Activated T-cell treated with anti-CD3 and anti-CD28 coated beads for 48 hours (primary cell): ENCODE measurements at places on chromosomes 6 and 20.

DNA sequence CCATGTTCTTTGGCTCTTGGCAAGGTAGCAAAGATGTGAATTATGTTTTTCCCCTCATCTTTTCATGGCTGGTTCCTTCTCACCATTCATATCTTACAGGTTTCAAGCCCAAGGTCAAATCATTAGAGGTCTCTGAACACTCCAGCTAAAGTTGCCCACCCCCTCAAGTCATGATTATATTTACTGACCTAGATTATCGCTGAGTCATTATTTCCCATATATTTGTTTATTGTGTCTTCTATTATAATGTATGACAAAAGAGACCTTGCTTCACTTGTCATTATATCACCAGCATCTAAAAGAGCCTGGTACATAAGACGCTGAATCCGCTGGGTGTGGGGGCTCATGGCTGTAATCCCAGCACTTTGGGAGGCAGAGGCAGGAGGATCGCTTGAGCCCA is 12.4 kb downstream of the DSN1 start:
- no peak for DNase-seq

DNA sequence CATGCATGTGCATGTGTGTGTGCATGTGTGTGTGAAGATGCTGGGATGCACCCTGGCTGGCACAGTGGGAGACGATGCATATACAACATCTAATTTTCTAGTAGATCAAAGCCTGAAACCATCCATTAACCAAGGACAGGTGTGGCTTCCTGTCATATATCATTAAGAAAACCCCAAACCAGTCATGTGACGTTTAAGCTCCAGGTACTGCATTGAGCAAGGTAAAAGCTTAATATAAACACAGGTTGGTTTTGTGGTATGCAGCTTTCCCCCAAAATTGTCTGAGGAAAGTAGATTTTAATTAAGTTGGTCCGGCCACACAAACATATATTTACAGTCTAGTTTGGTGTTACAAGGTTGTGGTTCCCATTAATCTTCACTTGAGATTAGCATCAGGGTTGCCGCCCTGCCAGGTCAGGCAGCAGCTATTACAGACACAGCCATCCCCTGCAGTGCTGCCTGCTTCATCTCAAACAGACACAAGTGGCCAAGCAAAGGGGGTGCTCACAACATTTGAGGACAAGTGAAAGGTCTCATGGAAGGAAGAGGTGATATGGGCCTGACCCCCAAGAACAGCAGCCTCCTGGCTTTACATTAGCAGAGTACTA is 48.6 kb upstream of the NAA20 start:
- no peak for DNase-seq

DNA sequence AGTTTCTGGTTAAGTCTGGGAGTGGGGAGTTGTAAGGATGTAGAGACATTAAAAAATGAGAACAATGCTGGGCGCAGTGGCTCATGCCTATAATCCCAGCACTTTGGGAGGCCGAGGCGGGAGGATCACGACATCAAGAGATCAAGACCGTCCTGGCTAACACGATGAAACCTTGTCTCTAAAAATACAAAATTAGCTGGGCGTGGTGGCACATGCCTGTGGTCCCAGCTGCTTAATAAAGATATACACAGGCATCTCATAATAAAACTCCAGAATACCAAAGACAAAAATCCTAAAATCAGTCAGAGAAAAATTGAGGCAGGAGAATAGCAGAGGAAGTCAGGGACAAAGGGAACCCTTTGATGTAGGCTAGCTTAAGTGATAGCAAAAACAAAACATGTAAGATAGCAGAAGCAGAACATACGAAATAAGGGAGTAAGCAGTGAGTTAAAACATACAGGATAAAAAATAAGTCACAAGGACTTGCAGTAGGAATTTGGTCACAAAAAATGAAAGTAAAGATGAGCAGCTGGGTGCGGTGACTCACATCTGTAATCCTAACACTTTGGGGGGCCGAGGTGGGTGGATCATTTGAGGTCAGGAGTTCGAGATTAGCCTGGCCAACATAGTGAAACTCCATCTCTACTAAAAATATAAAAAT is 23.6 kb downstream of the DDX43 start:
- no peak for DNase-seq

- DNase-seq = no peak
Observed at GRCh38 chr6:12977806-12978205, 261.2 kb downstream of the PHACTR1 start.

GRCh38 chr20:36717657-36718056 is 28.2 kb downstream of the NDRG3 start:
- no peak for DNase-seq

GRCh38 chr20:50322703-50323131 is 132.1 kb downstream of the CEBPB start:
- no peak for DNase-seq

- no peak for DNase-seq
Observed at GRCh38 chr6:53497905-53498304, 47.0 kb downstream of the GCLC start.

GRCh38 chr6:102582569-102582968 is 1189.1 kb downstream of the GRIK2 start:
- no peak for DNase-seq

DNA sequence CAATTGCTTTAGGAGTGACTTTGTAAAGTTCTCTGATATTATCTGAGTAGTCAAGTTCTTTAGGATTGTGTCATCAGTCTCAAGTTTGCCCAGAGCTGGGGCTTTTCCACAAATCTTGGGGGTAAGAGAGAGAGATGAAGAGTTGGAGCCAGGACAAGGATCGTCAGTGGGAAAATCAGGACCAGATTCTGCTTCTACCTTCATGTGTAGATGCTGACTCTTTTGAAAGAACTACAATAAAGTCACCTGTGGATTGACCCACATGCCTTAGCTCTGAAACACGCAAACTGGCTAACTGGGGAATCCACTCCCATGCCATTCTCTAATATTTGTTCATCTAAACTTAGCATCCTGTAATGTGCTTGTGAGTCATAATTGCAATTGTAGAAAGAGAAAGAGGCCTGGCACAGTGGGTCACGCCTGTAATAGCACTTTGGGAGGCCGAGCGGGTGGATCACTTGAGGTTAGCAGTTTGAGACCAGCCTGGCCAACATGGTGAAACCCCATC is 15.6 kb upstream of the BICRAL start:
- no peak for DNase-seq

DNA sequence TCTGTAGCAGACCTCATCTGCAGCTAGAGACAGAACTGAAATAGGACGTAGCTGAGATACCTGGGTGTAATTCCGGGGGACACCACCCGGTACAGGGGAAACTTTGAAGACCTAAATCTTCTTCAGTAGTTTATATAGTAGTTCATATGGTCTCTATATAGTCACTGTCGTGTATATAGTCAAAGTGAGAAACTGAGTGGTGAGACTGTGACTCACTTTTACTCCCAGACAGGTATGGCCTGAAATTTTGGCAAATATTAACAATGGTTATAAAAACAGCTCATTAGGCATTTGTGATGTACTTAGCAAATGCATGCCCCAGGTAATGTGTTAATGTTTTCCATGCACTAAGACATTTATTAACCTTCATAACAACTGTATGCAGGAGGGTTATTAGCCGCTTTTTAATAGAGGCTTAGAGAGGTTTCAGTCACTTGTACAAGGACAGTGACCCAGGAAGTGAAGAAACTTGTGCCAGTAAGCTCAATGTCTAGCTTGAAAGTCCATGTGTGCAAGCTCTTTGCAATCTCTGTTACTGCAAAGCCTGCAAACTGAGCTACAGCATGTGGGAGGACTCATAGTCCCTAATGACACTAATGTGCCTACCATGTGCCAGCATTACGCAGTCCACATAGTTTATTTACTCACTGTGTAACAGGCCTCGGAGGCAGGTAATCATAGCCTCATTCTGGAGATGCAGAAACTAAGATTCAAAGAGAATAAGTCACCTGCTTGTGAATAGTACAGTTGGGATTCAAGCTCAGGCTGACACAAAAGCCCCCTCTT is 165.4 kb upstream of the CHD6 start:
- DNase-seq = no peak

DNA sequence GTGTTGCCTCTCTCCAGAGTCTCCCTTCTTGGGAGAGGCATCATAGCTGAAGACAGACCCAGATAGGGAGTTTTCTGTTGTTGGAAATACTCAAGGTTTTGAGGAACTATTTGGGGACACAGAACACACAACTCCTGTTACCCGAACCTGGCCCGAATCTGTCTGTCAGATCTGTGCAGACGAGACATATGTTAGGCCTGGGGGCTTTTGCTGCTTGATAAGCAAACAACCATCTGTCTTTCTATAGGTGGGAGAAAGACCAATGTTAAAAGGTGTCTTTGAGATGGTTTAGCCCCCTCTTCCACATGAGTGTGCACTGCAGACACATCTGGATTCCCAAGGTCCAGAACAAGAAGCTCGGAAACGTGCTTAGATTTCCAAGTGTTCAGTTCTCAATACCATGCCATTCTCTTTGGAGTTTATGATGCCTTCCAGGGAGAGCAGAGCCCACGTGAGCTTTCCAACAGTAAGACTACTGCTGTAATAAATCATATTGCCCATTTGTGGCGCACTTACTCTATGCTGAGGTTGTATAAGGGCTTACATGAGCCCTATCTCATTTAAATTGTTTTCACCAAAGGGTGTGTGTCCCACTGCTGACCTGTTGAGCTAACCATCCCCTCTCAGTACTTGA is 3.8 kb upstream of the STX16 start:
- no peak for DNase-seq

DNA sequence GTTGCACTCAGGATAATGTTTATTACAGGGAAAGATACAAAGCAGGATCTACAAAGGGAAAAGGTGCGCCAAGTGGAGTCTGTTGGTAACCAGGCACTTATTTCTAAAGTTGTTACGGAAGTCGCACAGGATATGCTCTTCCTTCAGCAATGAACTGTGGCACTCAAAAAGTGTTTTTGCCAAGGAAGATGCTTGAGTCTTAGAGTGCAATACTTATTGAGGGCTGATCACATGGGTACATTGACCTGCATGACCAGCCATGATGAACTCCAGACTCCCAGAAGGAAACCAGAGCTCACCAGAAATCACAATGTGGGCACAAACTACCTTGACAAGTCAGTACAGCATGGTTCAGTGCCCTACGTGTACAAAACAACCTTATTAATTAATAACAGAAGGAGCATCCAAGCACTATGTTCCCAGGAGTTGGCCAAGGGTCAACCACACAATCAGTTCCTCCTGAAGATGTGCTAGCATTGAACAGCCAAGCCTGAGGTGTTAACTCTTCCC is 270.7 kb upstream of the TFAP2D start:
- no peak for DNase-seq

- no peak for DNase-seq
Observed at GRCh38 chr6:161238500-161238899, 35.4 kb downstream of the AGPAT4 start.

DNA sequence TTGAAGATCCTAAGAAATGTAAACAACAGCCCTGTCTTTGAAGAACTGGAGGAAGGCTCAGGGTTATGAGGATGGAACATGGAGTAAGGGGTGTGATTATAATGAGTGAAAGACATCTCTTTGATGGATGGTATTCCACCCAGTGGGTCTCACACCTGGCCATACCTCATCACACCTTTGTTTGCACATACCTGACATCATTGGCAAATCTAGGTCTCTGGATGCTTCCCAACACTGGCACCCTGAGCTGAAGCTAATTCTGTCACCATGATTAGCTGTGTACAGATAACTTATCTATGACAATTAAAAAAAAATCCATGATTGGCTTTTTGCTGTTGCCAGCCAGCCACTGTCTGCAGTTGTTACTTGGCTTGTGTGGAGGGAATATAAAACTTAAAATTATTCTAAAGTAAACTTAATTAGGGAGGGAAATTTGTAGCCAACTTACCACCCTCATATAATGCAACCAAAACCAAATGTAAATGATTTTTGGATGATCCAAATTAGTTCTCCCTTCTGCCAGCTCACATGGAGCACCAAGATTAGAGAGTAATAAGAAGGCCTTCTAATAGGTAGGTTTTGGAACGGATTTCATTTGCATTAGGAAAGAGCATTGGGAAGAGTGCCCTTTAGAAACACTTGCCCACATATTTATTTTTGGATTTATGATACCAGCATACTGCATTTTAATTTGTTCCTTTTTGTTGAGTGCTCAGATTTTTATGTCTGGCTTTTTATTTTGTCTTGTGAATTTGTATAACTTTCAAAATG is 249.5 kb downstream of the SOX4 start:
- DNase-seq = no peak

GRCh38 chr6:123402052-123402451 is 234.7 kb downstream of the TRDN start:
- DNase-seq = no peak

- DNase-seq = no peak
Observed at GRCh38 chr20:46343975-46344357, 35.7 kb upstream of the CDH22 start.

DNA sequence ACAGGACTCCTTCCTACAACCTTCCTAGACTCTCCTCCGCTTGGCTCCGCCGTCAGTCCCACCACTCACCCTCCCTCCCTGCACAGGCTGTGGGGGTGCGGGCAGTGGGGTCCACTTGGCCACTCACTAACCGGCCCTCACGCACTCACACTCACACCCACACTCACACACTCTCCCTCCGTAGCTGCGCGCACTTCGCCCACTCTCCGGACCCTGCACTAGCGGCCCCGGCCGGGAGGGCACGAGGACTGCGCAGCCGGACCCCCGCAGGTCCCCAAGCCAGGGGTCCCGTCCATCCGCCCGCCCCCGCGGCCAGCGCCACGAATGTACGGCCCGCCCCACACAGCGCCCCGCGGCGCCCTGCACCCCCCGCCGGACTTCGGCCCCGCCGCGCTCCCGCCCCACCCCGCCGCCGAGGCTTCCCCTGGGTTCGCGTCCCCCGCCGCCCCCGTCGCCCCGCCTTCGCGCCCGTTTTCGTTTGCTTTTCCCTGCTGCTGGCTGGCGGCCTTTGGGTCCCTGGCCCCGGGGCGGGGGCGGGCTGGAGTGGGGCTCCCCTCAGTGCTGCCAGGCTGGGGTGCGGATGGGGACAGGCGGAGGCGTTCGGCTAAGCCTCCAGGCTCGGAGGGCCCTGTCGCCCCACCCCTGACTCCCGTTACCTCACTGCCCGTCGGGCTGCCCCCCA is 23.0 kb upstream of the SLC22A7 start:
- no peak for DNase-seq

DNA sequence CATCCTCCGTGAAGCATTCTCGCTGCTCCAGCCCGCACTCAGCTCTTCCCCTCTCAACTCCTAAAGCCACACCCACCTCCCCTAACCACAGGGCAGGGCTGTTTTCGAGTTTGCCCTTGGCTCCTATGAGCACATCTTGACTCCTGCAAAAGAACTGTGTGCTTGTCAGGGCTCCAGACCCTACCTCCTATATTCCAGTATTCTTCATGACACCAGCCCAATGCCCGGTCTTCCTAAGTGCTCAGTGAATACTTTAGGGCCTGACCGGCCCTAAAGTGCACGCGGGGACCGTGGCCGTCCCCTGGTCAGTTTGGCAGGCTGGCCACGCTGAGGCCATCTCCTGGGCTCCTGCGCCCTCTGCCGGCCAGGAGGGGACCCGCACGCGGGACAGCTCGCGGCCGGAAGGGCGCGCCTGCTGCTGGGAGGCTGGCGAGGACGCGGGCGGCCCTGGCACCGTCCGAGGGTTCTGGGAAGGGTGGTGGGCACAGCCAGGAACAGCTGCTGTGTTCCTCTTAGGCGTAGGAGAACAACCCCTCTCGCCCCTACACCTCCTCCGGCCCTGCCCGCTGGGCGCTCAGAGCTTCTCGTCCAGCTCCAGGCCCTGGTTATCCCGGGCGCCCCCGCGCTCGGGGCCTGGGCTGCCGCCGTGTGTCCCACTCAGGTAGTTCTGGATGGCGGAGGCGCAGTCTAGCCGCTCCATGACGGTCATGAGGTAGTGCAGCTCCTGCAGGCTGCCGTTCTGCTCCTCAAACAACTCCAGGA is 11.0 kb downstream of the UNC5CL start:
- peak; percentile 77 for DNase-seq

- no peak for DNase-seq
Observed at GRCh38 chr6:91447081-91447480, 860.2 kb upstream of the MAP3K7 start.
